ENCODE measurements at places on chromosomes 13 and 19. TPM values are rescaled to one million over a fixed set of nuclear protein-coding genes. Genes with fewer than 3 reads are reported as not detected.

CEACAM6 gene
- total RNA-seq = 651 TPM

ZNF69 gene
- 17.8 TPM for total RNA-seq

PSG2 gene
- total RNA-seq = not detected

GRCh38 chr19:50428772-50429463, 3.8 kb upstream of the MYBPC2 start:
- peak; percentile 54 for DNase-seq
- H3K27me3 ChIP-seq = peaks cover 4% of the 10 kb centered on the region
- H3K36me3 ChIP-seq = no peaks in the 10 kb centered on the region
- H3K27ac ChIP-seq = no peak overlapping the region
- no peak overlapping the region for H3K4me3 ChIP-seq
- H3K4me1 ChIP-seq = peaks cover 20% of the 10 kb centered on the region

GRCh38 chr13:90696656-90697055, 650.8 kb upstream of the MIR17HG start:
- no peak overlapping the region for H3K27ac ChIP-seq
- no peaks in the 10 kb centered on the region for H3K27me3 ChIP-seq
- H3K4me1 ChIP-seq = no peaks in the 10 kb centered on the region
- H3K4me3 ChIP-seq = no peak overlapping the region

DNA sequence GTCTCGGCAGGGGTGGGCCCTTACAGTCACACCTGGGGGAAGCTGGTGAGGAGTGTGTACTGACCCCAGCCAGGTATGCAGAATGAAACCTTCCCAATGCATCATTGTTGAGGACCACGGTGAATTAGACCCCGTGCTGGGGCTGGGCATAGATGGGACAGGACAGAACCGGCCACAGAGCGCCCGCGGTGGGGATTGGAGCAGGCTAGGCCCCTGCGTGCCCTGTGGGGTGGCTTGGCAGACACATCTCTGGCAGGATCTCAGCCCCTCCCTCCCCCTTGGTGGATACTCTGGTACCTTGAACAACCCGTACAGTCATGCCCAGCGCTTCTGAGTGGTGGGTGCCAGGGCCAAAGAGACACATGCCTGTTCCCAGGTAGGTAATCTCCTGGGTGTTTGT, 200.6 kb downstream of the TEX29 start:
- no peak overlapping the region for H3K4me3 ChIP-seq
- no peaks in the 10 kb centered on the region for H3K36me3 ChIP-seq
- no peaks in the 10 kb centered on the region for H3K4me1 ChIP-seq
- no peak overlapping the region for H3K27ac ChIP-seq

DNA sequence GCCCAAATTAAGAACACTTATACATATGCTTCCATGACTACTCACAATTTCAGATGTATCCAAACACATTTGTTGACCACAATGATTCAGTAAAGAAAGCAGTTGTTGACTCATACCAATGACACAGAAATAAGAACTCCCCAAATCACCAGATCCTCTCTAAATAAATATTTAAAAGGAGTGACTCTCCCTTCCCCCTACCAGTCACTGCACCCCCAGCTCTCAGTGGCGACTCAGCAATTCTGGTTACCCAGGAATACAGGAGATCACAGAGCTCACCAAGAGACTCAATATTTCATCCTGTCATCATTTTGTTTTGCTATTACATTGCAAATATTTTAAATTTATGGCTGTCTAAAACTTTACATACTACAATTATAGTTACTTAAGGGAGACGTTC, 131.5 kb downstream of the RGCC start:
- H3K27me3 ChIP-seq = no peaks in the 10 kb centered on the region
- H3K36me3 ChIP-seq = no peaks in the 10 kb centered on the region
- H3K4me3 ChIP-seq = no peak overlapping the region
- H3K27ac ChIP-seq = no peak overlapping the region
- no peaks in the 10 kb centered on the region for H3K4me1 ChIP-seq

DNA sequence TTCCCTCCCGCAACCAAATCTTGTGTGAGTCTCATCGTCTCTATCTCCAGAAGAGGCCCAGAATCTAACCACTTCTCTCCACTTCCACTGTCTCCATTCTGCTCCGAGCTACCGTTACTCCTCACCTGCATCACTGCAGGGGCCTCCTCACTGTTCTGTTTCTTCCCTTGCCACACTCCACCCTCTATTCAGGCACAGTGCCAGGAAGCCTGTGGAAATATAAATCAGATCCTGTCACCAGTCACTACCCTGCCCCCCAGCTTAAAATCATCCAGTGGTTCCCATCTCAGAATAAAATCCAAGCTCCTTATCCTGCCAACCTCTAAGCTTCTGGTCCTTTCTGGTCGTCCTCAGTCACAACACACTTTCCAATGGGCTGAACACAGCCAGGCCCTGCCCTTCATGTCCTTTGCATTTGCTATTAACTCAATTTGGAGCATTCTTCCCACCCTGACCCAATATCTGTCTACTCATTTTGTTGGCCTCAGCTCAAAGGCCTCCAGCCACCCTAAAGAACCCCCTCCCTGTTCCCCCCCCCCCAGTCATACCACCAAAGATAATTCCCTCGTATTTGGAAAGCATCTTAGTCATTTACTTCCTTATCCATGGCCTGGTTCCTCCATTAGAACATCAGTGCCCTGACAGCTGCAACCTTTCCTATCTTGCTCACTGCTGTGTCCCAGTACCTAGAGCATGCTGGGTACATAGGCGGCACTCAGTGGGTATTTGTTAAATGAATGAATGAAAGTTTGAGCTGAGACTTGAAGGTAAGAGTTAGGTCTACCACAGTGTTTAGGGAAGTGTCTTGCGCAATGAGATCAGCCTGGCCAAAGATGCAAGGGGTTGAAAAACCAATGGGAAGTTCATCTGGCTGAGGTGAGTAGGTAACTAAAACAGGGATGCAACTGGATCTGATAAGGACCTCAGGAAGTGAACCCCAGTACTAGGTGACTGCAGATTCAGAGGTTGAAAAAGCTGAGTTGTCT, 24.4 kb downstream of the ZNF175 start:
- H3K36me3 ChIP-seq = no peaks in the 10 kb centered on the region
- DNase-seq = no peak
- H3K27me3 ChIP-seq = peaks cover under 1% of the 10 kb centered on the region
